Mucosa of gallbladder (tissue), 1 donor: ENCODE measurements at places on chromosomes 2 and 18. TPM values are rescaled to one million over a fixed set of nuclear protein-coding genes. Genes with fewer than 3 reads are reported as not detected.

Gene CHRND
- total RNA-seq = not detected

DNA sequence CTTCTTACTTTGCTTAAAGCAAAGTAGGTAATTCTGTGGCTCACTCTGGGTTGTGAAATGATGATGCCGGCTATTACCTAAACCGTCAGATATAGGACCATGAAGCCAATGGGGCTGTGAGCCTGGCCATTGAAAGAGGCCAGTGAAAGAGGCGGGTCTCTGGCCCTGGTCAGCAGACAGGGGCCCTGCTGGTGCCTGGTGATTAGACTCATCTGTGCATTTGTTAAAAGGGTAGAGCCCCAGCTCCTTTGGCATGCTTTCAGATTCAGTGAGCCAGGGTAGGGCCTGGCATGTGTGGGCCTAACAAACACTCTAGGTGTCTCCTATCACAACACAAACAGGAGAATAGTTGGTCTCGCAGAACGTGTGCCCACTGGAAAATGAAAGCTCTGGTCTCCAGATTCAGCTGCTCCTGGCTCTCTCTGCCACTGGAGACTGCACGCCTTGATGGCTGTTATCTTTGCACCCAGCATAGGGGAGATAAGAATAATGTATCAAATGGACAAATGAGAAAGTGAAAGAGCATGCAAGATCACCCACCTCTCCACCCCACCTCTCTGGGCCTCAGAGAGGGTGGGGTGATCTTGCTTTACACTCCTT is 6.9 kb downstream of the LRRC30 start:
- DNase-seq = no peak

GRCh38 chr18:43007365-43007764 is 108.1 kb downstream of the RIT2 start:
- no peak for DNase-seq

Gene RAB17
- total RNA-seq = 64.8 TPM

- DNase-seq = no peak
These were observed 25.4 kb downstream of the SH3BP4 start for GRCh38 chr2:234977228-234977679.

GRCh38 chr2:44291281-44292248 is 16.3 kb downstream of the SLC3A1 start:
- peak; percentile 92 for DNase-seq

- no peak for DNase-seq
These were observed 268.4 kb upstream of the RGPD4 start for GRCh38 chr2:107558295-107558694.

DNA sequence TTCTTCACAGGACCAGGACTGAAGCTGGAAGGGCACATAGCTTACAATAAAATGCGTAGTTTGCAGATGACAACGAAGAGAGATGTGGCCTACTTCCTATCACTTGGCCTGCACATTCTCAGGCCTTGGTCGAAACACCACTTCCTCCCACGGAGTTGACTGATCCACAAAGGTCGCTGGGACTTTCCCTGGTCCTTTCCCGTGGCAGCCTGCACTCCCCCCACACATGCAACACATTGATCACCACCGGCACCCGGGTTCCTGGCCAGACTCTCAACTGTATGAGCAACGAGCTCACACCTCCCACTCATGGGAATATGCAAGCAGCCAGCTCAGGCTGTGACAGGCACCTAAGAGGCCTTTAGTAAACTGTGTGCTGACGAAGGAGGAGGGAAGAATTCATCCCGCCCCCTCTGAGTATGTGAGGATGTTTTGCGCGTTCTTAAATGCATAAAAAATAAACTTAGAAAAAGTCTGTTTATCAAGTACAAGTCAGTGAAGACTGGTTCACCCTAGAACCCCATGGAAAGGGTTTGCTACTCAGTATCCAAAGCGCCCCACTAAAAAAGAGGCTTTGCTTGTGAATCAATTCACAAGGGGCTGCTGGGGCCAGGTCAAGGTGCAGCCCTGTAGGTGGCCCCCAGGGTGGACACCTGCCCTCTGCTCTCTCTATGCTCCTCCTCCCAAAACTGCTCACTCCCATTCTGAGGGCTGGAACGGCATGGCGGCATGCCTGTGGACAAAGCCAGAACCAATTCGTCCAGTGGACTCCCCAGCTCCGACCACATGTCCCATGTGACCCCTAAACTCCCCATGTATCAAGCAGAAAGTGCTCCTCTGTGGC is 154.3 kb downstream of the EIPR1 start:
- no peak for DNase-seq

GRCh38 chr18:8299054-8299980 is 309.9 kb upstream of the RAB12 start:
- DNase-seq = no peak

DNA sequence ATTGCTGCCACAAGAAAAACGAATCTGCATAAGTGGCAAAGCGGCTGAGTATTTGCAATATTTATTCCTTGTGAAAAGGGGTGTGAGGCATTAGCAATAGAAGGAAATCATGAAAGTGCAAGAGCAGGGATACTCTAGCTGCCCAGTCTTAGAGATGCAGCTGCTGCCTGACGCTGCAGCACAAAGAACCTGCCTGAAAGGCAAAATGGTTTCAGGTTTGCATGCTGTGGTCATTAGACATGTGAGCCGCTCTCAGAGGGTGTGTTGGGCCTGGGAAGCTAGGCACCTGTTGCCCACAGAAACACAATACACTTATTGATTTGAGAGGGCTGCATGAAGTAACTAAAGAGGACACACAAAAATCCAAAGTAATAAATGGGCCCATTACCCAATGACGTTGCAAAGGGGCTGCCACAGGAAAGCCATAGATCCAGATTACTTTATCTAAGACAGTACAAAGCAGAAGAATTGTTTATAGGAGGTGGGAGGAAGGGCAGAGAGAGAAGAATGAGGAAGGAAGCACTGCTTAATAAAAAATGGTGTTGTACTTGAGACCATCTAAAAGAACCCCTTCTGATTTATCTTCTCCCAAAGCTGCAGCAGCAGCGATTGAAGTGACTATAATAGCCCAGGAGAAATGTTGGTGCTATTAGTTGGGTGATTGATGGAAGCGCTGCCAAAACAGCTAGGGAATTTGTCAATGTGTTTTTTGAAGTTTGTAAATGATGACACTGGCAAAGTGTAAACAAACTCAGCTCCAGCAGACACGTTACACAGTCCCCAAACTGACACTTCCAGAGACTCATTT is 492.4 kb upstream of the ACVR2A start:
- DNase-seq = no peak

GRCh38 chr2:88086401-88086800 is 18.8 kb downstream of the SMYD1 start:
- no peak for DNase-seq

- DNase-seq = no peak
These were observed 119.0 kb upstream of the ARHGAP28 start for GRCh38 chr18:6610466-6610865.

DNA sequence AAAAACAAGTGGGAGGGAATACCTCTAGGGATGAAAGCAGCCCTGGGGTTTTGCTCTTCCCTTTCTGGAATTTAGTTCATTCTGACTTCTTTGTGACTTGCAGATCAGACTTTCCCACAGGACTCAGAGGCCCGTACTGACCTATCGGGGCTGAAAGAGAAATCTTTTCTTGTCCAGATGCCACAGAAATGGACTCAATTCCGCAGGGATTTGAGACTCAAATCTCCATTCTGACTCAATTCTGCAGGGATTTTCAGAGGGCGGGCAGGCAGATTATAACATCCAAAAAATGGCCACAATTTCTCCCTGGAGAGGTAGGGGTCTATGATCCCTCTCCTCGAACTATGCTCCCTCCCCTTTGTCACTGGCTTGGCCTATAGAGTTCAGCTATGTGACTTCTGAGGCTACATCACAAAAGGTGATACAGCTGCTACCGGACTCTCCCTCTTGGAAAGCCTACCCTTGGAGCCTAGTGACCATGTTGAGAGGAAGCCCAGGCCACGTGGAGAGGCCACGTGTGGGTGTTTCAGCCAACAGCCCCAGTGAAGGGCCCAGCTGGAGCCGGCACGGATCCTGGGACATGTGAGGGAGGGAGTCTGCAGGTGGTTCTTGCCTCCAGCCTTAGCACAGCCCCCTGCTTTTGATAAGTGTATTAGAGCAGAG is 4.8 kb upstream of the EFHD1 start:
- no peak for DNase-seq

DNA sequence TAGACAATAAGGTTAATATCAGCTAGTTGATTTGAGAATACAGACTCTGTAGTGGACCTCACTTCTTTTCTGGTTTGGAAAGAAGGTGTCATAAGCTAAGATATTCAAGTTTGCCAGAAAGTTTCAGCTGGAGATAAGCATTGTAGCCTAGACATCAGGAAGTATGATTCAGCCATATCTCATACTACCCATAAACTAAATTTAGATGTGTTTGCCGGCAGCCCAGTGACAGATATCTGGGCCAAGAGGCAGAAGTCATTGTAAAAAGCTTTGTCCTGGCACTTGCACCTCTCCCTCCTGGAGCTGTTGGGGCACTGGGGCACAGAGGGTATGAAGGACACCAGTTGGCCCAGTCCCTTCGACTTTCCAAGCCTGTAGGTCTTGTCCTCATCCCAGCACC is 128.0 kb downstream of the EPHA4 start:
- no peak for DNase-seq

DNA sequence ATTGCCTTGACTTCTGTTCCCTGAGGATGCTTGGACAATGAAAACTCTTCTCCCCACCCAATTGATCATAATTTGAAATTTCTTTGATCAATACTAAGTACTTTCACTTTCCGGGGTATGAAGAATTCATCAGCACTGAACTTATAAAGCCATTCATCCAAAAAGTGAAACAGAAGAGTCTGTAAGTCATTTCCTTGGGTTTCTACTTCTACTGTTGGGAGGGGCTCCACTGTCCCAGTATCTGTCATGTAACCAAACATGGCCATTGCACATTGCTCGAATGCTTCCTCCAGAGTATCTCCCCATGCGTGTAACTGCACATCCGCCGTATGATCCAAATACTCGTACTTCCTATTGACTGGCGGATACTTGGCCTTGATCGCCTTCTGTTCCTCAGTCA is 30.3 kb downstream of the NCL start:
- no peak for DNase-seq

DNA sequence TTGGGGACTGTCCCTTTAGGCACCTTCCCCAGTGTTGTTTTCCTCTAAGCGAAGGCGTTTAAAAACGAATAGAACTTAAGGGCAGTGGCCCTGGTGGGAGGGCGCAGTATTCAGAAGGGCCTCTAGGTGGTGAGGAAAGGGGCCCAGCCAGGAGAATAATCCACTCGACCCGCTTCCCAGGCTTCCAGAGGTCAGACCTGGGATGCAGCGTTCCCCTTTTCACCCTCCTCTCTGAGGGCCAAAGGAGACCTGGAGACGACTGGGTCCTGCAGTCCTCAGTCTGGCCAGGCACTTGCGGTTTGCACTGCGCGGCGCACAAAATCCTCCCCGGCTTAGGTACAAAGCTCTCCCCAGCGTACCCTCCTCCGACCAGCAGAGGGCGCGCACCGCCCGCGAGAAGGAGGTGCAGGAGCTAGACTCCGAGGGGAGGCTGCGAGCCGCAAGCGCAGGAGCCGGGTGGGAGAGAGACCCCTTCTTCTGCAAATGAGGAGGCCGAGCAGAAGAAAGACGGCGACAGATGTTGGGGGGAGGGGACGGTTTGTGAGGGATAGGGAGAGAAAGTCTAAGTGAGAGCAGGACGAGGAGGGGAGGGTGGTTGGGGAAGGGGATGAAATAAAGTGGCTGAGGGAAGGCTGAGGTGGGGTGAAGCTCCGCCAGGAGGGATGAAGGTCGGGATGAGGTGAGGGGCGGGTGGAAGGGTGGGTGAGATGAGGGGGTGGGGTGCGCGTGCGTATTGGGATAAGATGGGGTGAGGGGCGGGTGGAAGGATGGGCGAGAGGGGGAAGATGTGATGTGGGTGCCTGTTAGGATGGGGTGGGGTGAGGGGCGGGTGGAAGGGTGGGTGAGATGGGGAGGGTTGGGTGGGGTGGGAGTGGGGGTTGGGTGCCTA is 4.9 kb downstream of the FEV start:
- DNase-seq = peak; percentile 74

DNA sequence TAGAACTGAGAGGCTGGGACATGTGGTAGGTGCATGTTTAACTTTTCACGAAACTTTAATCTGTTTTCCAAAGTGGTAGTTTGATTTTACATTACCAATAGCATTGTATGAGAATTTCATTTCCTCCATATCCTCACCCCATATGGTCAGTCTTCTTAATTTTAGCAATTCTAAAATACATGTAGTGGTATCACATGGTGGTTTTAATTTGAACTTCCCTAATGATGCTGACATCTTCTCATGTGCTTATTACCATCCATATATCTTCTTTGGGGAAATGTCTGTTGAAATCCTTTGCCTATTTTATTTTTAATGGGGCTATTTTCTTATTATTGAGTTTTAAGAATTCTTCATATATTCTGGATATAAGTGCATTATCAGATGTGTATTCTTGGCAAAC is 89.3 kb downstream of the BCL2L11 start:
- no peak for DNase-seq

- peak; percentile 35 for DNase-seq
These were observed 431.2 kb downstream of the LPIN1 start for GRCh38 chr2:12177455-12178288.

- DNase-seq = peak; percentile 63
These were observed 45.3 kb downstream of the ACAA2 start for GRCh38 chr18:49768051-49768391.

Gene BOLL
- total RNA-seq = not detected

DNA sequence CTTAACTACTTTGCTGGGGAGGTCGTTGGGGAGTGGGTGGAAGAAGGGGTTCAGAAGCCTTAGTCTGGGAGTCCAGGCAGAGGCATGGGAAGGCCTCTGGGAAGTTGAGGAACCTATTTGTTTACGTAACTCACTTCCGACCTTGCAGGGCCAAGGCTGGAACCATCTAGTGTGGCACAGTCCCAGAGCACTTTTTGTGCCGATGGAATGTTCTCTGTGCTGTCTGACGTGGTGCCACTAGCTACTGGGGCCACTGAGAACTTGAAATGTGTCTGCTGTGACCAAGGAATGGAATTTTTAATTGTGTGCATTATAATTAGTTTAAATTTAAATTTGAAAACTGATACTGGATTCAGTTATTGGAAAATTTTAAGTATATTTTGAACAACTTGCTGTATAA is 139.7 kb downstream of the FAM161A start:
- no peak for DNase-seq

Gene CENPA
- 1.3 TPM for total RNA-seq

DNA sequence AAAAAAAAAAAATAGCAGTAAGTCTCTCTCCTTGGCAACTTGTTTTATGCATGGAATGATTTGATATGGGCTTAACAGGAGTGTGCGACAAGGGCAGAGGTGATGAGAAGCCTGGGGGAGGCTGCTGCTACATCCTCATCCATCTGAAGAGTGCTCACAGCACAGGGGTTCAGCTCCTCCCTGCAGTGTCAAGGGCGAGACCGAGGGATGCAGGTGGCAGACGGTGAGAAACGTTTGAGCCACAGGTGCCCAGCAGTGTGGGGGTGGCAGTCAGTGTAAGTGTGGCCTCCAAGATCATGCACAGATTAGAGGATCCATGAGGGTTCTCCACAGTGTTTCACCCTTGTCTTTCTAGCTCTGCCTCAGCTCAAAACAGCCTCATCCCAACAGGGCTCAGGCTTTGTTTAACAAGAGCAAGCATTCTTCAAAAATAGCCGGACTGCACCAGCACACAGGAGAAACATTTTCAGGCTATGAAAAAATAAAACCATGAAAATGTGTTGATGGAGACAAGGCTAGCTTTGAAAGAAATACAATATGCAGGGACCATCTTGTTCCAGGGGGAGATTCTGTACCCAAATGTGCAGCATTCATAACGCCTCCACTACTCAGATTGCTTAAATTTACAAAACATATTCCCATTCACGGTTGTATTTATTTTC is 324.5 kb upstream of the MYT1L start:
- DNase-seq = no peak
